ENCODE measurements at places on chromosomes 3 and 15.

DNA sequence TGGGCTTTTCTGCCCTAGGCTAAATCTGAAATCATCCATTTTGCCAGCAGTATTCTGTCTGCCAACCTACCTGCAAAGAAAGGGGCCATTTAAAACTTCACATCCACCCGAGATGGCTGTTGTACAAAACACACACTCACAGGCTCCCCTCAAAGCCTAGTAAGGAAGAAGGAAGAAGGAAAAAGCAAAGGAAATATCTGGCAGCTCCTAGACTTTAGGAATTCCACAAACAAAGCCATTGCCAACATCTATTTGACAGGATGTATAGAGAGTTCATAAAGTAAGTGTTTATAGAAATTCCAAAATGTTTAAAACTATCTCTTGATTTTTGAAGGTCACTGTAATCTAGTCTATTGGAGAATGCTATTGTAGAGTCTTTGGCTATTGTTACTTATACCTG, 91.9 kb upstream of the THBS1 start:
- no peak for DNase-seq

DNA sequence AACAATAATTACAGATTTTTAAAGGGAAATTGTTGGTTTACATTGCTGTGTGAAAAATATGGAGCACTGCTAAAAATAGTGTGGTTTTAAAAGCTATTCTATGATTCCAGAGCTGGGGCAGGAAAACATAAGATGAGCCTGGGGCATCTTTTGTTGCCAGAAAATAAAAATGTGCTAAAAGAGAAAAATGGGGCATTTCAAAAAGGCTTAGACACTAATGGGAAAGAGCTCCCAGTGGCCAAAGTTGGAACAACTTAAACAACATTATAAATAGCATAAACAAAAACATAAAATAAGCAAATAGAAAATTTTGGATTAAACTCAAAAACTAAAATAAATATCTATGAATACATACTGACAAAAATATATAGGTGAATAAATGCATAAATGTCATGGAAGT, 478.9 kb downstream of the NLGN1 start:
- DNase-seq: no peak

DNA sequence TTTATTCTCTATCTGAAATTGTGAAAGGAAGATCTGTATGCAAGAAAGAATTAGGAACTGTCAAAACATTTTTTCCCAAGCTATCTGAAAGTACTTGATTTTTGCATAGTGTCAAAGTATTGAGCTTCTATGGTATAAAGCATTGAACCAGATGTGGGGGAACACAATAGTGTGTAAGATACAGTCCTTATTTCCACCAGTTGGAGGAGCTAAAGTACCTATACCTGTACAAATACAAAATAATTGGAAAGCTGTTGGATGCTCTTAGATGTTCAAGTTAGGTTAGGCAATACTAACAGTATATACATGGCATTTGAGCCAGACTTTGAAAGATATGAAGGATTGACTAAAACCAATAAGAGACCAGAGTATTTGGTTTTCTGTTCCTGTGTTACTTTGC, 148.4 kb downstream of the B3GALNT1 start:
- DNase-seq: no peak

DNA sequence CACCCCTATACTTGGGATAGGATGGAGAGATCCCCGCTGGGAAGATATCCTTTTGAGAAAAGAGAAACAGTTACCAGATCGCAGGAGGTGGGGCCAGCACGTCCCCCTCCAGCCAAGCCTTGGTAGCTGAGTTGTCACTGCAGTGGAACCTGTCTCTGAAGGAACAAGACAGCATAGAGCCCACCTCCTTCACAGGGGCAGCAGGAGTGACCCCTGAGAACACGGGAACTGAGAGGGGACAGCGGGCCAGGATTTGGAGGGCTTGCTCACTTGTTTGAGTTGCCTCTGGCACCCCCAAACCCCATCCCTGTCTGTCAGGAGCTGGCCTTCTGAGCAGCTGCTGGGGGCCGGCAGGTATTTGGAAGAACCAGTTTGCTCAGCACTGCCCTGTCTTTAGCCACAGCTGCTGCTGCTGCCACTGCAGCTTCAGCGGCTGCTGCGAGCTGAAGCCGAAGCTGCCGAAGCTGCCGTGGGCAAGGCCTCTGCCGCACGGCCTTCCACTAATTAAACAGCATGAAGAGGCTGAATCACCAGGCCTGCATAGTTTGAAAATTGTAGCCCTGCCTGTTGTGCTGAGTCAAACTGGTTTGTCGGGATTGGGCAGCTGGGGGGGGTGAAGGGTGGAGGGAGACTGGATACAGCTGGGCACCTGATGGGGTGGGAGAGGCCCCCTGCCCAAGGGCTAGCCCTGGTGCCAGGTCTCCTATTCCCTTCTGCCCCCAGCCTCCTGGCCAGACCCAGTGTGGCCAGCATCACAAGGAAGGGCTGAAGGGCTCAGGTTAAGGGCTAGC, 4.0 kb downstream of the EPHB3 start:
- DNase-seq: no peak

GRCh38 chr3:12895391-12896062, 54.2 kb upstream of the RPL32 start:
- no peak for DNase-seq

DNA sequence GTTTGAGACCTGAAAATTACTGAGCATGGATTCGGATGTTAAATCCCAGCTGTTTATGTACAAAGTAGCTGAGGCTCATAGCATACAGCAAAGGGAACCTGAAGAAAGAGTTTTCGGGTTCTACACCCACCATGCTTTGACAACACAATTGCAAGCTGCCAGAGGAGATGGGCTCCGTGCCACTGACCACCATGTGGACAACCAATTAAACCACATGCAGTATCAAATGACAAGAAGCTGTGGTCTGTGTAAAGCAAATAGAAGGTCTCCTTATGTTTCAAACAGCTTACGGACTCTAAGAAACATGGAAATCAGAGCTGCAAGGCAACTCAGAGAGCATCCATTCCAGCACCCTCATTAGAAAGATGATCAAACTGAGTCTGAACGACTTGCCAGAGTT, 12.9 kb downstream of the GABRB3 start:
- DNase-seq: no peak

DNA sequence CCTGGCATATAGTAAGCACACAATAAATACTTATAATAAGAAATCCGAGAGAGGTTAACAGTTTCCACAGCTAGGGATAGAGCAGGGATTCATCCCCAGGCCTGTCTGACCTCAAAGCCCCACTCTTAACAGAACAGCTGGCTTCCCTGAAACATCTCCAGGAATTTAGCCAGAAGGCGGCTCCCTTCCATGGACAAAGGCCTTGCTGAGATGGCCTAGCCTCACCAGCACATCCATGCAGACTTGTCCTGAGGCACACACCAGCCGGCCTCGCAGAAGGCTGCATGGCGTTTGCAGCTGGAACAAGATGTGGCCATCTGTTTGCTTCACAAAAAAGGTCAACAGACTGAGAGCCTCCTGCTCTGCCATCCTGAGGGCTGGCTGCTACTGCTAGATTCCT, 245.4 kb downstream of the SLCO3A1 start:
- no peak for DNase-seq

- peak; percentile 90 for DNase-seq
Measured at GRCh38 chr3:131026321-131027151, at the start of the genes ASTE1 and NEK11. Gene ASTE1 (minus strand): TSS chr3:131026825. CDS start chr3:131025306, 1,519 bp downstream. Gene NEK11 (plus strand): TSS chr3:131026877. CDS start chr3:131029709, 2,832 bp downstream.

GRCh38 chr3:123071146-123071545, 4.3 kb downstream of the PDIA5 start:
- DNase-seq: no peak

GRCh38 chr3:122691195-122691594, 10.6 kb downstream of the PARP14 start:
- DNase-seq: no peak

- no peak for DNase-seq
Measured at GRCh38 chr3:176351408-176351807, 845.9 kb downstream of the TBL1XR1 start.

GRCh38 chr3:46878781-46879436, 1.4 kb downstream of the PTH1R start:
- DNase-seq: no peak

- no peak for DNase-seq
Measured at GRCh38 chr3:27589795-27590194, 105.6 kb upstream of the SLC4A7 start.

GRCh38 chr15:98773616-98774015, 125.3 kb downstream of the IGF1R start:
- DNase-seq: no peak

- no peak for DNase-seq
Measured at GRCh38 chr3:185421577-185422232, 58.8 kb downstream of the MAP3K13 start.

Measured in nucleus accumbens (tissue), 56 donors.